ENCODE measurements at places on chromosomes 2 and 18. TPM values are rescaled to one million over a fixed set of nuclear protein-coding genes. Genes with fewer than 3 reads are reported as not detected.

Gene REG1B
- total RNA-seq, result not detected

Gene PDE6D
- total RNA-seq, result 28.9 TPM

Gene AKAIN1
- total RNA-seq, result 1.3 TPM

Gene CYP27A1
- total RNA-seq, result 30.0 TPM

Gene USP34
- 261 TPM for total RNA-seq

All from camera-type eye (tissue), 1 donor.